ENCODE measurements at places on chromosomes 5 and 9. TPM values are rescaled to one million over a fixed set of nuclear protein-coding genes. Genes with fewer than 3 reads are reported as not detected.

DNA sequence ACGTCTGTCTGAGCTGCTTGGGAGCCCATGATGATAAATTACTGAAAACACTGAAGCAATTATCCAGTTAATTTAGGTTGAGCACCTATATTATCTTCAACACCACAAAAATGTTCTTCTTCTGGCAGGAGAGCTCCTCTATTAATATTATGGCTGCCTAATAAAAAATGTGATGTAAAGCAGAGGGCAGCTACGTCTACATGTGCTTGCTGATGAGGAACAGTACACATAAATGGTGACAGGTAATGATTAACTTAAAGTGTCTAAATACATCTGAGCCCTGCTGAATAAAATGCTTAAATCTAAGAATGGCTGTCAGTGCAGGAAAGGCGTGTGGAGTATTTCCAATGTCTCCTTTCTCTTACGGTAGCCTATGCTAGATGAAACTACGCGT, 131.3 kb upstream of the NR3C1 start:
- H3K4me3 ChIP-seq, result no peak overlapping the region
- H3K4me1 ChIP-seq, result no peaks in the 10 kb centered on the region
- no peak for DNase-seq
- no peaks in the 10 kb centered on the region for H3K27me3 ChIP-seq
- no peak overlapping the region for H3K27ac ChIP-seq
- H3K36me3 ChIP-seq, result no peaks in the 10 kb centered on the region

The TNC gene
- total RNA-seq, result 17.6 TPM

The TNFSF15 gene
- total RNA-seq, result not detected

- H3K27ac ChIP-seq, result no peak overlapping the region
- peaks cover 82% of the 10 kb centered on the region for H3K27me3 ChIP-seq
- no peak overlapping the region for H3K4me3 ChIP-seq
- H3K36me3 ChIP-seq, result no peaks in the 10 kb centered on the region
- no peak for DNase-seq
Observed at GRCh38 chr5:154486427-154486866, 8.4 kb upstream of the HAND1 start.

DNA sequence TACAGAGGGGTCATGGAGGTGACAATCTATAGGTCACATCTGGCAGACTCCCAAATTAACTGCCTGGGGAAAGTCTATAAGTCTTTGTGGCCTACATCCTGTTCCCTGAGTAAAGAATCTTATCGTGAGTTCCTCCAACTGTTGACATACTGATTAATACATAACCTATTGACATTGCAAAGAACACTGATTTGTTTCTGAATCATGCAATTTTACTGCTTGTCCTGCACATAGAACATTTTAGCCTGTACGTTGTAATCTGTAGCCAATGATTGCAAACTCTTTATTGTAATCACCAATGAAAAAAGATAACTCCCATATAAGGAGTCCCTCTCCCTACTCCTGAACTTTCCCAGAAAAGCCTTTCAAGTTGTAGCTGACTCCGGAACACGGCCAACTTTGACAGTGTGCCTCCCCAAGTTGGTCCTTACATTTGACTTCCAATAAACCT, 18.8 kb upstream of the OR2K2 start:
- H3K4me1 ChIP-seq, result no peaks in the 10 kb centered on the region
- no peak for DNase-seq
- H3K27me3 ChIP-seq, result no peaks in the 10 kb centered on the region
- no peak overlapping the region for H3K27ac ChIP-seq
- no peaks in the 10 kb centered on the region for H3K36me3 ChIP-seq

The SPINK4 gene
- not detected for total RNA-seq

GRCh38 chr9:24776226-24776625, 230.5 kb upstream of the IZUMO3 start:
- no peak overlapping the region for H3K4me3 ChIP-seq
- H3K27me3 ChIP-seq, result no peaks in the 10 kb centered on the region
- H3K36me3 ChIP-seq, result no peaks in the 10 kb centered on the region
- H3K4me1 ChIP-seq, result no peaks in the 10 kb centered on the region

- no peaks in the 10 kb centered on the region for H3K27me3 ChIP-seq
- no peak for DNase-seq
- H3K36me3 ChIP-seq, result no peaks in the 10 kb centered on the region
- no peak overlapping the region for H3K4me3 ChIP-seq
Observed at GRCh38 chr5:22542340-22542739, 310.8 kb downstream of the CDH12 start.

The PRR7 gene
- total RNA-seq, result 2.0 TPM

The RGS7BP gene
- 0.86 TPM for total RNA-seq

GRCh38 chr5:8383616-8384015, 514.7 kb downstream of the MTRR start:
- no peaks in the 10 kb centered on the region for H3K36me3 ChIP-seq
- H3K4me3 ChIP-seq, result no peak overlapping the region
- H3K27me3 ChIP-seq, result no peaks in the 10 kb centered on the region

DNA sequence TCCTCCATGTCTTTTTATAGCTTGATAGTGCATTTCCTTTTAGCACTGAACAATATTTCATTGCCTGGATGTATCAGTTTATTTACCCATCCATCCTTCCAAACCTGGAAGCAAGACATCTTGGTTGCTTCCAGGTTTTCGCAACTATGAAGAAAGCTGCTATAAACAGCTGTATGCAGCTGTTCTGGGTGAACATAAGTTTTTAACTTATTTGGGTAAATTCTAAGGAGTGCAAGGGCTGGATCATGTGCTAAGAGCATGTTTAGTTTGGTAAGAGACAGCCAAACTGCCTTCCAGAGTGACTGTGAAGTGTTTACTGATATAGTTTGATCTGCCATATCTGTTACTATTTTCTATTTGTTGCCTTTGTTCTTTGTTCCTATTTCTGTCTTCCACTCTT, 58.5 kb downstream of the CSF2 start:
- H3K36me3 ChIP-seq, result no peaks in the 10 kb centered on the region
- no peak overlapping the region for H3K4me3 ChIP-seq
- no peaks in the 10 kb centered on the region for H3K4me1 ChIP-seq
- H3K27me3 ChIP-seq, result no peaks in the 10 kb centered on the region

- no peaks in the 10 kb centered on the region for H3K4me1 ChIP-seq
- peak; percentile 11 for DNase-seq
- H3K27me3 ChIP-seq, result no peaks in the 10 kb centered on the region
Observed at GRCh38 chr5:132474881-132475496, 15.6 kb downstream of the IRF1 start.

GRCh38 chr5:171840711-171841522, 55.3 kb downstream of the SMIM23 start:
- no peak overlapping the region for H3K4me3 ChIP-seq
- no peaks in the 10 kb centered on the region for H3K27me3 ChIP-seq
- DNase-seq, result no peak
- H3K27ac ChIP-seq, result no peak overlapping the region
- H3K36me3 ChIP-seq, result no peaks in the 10 kb centered on the region

- no peaks in the 10 kb centered on the region for H3K36me3 ChIP-seq
- DNase-seq, result no peak
- no peaks in the 10 kb centered on the region for H3K27me3 ChIP-seq
- no peaks in the 10 kb centered on the region for H3K4me1 ChIP-seq
- H3K4me3 ChIP-seq, result no peak overlapping the region
Observed at GRCh38 chr9:406886-407654, 192.4 kb downstream of the DOCK8 start.

All from gastrocnemius medialis (tissue), 4 donors.